ENCODE measurements at places on chromosomes 13 and 19.
A peak's percentile ranks its signal among the peaks of the same experiment; 100 is the strongest.

DNA sequence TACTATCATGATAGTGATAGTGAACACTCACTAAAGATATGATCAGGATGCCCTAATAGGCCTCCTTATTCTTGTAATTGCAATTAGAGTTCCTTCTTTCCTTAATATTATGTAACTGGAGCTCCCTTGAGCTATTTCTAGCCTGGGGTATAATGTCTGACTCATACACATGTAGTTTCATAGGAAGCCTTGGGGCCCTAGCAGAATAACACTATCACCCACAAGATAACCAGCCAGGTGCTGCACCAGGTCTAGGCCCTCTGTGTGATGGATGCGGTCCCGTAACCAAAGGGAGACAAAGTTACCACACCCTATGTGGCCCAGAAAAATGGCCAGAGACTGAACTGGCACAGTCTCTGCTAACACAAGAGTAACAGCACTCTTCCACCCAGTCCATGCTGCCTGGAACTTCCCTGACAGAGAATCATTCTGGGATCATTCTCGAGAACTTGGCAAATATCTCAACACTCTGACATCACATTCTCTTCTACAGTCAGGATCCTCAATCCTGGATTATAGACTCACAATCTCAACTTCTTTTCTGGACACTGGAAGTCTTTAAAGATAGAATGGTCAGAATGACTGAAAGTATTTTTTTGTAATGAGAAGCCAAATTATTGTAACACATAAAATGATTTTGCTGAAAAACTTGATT lies 32.6 kb upstream of the IGFL4 start:
- no peak for DNase-seq

GRCh38 chr19:16326401-16327168 lies 2.0 kb downstream of the KLF2 start:
- DNase-seq = no peak

DNA sequence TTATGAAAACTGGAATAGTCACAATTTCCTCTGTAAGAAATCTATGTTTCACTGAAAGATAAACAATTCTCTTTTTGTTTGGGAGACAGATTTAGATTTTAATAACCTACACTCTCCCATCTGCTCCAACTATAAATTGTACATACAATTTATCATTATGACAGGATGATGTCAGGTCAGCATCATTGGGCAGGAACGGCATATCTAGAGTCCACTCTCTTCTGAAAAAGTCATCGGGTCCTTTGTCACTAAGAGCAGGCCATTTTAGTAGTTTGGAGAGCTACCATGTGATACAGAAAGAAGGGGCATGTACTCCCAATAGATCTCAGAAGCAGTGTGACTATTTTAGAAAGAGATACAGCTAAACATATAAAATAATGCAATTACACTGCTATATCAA lies 180.8 kb upstream of the ARGLU1 start:
- DNase-seq = no peak

DNA sequence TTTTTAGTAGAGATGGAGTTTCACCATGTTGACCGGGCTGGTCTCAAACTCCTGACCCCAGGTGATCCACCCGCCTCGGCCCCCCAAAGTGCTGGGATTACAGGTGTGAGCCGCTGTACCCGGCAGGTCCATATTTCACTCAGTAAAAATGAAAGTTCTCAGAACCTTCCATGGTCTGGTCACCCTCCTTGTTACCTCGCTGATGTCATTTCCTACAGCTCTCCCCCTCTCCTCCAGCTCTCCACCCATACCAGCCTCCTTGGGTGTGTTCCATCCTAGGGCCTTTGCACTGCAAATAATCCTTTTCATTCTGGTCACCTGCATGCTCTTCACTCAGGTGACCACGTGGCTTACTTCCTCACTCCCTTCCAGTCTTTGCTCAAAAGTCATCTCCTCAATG lies 78.2 kb upstream of the TNFSF11 start:
- DNase-seq = no peak

- DNase-seq = no peak
Observed at GRCh38 chr19:47755762-47756626, 10.6 kb downstream of the NOP53 start.

DNA sequence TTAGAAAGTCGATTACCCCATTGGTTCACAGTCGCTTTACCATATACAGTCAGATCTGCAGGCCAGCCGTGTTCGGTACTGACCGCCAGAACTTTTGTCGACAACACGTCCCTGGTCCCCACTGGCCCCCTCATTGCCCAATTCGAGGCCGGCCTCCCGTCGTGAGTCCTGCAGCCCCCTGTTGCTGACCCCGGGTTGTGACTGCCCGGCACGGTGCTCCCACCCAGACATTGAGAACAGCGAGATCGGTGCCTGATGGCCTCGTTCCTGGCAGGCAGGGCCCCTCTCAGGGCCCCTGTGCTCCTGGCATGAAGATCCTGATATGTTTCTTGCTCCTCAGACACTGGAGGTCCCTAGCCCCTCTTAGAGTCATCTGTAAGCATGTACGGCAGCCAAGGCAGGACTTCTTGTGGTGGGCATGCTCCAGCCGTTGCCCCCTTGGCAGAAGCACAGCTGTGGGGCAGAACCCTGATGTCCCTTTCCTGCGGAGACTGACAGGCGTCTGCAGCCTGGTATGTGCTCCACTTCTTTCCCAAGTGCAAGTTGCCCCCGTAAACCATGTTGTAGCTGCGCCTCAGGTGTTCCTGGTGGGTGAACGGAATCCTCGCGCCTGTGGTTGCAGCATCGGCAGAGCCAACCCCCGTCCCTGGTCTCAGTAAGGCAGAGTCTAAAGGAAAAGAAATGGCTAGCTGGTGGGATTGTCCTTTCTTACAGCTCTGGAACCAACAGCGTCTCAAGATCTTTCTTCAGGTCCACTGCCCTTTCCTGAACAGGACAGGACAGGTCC lies 123.2 kb upstream of the SPACA7 start:
- no peak for DNase-seq

GRCh38 chr19:51664131-51664530 lies 17.5 kb upstream of the SIGLEC14 start:
- no peak for DNase-seq

DNA sequence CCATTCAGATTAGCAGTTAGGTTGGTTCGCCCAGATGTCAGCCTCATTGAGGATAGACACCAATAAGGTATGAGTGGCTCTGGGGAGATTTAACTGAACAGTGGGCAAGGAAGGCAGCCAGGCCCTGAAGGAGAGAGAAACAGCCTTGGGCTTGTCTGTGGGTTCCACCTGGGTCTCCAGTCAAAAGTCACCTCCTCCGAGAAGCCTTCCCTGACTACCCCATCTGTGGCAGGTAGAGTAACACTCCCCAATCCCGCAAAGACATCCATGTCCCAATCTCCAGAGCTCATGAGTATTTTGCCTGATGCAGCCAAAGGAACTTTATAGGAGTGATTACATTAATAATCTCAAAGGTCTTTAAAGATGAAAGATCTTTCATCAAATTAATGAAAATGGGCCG lies 8.0 kb upstream of the YJU2 start:
- DNase-seq = no peak

DNA sequence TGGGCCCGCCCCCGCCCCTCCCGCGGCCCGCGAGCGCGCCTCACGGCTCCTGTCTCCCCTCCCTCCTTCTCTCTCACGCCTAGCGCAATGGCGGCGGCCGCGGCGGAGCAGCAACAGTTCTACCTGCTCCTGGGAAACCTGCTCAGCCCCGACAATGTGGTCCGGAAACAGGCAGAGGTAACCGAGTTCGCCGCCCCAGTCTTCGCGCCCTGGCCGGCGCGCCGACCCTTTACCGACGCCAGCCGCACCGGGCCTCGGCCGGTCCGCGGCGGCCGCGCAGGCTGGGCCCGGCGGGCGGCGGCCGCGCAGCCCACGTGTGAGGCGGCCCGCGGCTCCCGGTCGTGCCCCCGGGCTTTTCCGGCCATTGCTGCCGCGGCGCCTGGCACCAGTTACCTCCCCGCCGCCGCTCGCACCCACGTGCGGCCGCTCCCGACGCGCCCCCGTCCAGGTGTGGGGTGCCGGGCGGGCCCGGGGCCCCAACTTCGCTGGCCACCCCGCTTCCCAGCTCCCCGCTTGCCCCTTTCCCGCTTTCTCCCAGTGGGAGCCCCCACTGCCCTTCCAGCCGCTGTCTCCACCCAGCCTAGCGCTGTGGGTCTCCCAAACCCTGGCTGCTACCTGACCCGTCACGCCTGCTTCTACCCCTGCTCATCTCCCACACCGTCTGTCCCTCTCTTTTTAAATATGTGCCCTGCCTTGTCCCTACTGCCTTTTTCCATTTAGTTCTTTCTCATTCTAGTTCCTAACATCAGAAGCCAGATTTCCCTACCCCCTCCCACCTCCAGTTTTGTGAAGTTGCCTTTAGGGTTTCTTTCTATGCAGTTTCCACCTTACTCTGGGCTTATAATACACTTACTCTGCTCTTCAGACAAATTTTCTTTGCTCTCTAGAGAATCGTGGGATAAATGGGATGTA lies 23.4 kb downstream of the IPO5 start:
- peak; percentile 39 for DNase-seq

DNA sequence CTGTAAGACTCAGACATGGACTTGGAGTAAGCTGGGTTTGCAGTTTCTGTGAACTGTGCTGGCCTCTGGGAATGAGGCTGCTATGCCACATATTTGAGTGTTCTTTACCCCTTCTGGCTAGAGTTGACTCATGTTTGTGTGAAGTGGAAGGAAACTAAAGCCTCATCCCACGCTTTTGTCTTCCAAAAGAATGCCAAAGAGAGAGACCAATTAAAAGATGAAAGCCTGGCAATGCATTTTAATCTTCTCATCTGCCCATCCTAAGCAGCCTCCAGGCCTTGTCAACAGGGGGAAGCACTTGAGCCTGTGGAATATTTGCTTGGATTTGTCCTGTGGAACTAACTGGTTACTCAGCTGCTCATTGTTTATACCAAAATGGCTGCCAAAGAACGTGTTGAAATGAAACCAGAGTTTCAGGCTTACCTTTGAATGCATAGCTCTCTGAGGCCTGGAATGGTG lies 49.1 kb downstream of the LMO7 start:
- DNase-seq = no peak

DNA sequence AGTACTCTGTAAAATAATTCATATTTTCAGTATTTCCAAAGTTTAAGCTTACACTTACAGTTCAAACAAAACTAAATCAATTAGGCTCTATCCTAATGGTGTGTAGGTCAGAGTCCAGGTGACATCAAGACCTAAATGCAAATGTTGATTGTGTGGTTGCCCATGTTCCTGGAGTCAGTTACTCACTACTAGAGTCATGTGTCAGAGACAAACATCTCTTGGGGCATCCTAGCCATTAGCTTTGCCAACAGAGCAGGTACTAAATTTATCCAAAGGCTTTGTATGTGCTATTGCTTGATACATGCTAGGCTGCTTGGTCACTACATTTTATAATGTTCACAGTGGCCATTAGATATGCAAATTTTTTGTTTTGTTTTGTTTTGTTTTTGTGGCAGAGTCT lies 11.7 kb downstream of the SPRY2 start:
- no peak for DNase-seq

- DNase-seq = no peak
Observed at GRCh38 chr13:100515410-100515800, 73.2 kb downstream of the GGACT start.

GRCh38 chr19:1739960-1740629 lies 13.2 kb upstream of the ONECUT3 start:
- no peak for DNase-seq

DNA sequence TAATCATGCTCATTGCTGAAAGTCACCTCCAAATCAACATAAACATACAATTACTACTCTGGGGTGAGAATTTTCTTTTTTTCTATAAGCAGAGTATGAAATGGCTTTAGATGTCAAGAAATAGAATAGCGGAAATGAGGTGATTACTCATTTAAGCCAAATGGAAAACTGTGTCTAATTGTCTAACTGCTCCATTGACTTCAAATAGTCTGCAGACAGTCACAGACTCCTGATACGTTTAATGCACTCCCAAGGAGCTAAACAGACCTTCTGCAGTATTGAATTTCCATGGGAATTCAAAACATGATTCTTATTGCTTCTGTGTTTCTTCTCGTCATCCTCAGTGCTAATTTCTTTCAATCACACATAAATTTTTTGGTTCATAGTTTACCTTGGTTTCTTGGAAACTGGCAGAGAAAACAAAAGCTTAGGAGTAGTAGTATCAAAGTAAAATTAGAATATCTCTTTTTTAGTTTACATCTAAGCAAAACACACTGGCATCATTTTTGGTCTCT lies 865.2 kb upstream of the SLC10A2 start:
- no peak for DNase-seq

DNA sequence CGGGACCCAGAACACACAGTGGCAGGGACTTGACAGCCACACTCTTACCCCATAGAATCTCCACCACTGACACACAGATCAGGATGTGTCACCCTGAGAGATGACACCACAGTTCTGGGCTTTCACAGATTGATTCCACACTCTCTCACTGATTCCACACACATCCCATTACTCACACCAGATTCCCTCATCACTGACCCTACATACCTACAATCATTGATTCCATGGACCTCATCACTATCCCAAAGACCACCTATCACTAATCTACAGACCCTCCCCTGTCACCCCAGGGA lies 57.6 kb upstream of the ZNF527 start:
- no peak for DNase-seq

GRCh38 chr13:73449252-73449651 lies 390.4 kb downstream of the KLF5 start:
- DNase-seq = no peak

GRCh38 chr13:68597641-68598040 lies 1367.5 kb upstream of the PCDH9 start:
- DNase-seq = no peak

DNA sequence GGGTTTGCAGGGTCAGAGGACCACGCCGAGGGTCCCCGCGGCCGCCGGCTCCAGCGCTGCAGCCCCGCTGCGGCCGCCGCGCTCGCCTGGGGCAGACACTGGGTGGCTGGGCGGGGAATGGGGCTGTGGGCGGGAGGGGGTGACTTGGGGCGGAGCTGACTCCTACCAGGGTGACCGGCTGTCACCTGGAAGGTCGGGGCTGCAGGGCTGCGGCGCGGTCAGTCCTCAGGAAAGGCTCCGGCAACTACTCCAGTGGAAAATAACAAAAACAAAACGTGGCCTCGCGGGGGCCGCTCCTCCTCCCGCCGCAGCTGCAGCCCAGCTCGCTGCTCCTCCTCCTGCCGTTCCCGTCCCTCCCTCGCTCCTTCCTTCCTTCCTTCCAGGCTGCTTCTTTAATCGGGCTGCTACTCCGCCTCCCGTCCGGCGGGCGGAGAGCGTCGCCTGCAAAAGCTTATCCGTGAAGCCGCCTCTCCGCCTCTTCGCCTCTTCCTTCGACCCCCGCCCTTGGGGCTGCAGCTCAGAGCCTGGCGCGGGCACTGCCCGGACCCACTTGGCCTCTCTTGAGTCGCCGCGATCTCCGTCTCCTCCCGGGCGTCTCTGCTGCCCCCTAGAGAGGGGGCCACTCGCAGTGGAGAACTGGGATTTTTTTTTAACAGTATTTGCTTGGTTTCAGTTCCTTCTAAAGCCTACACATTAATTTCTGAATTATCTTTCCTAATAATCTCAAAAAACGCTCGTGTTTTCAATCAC lies at the start of gene TBC1D4:
TBC1D4 (minus strand) TSS at position 100 of the 750 bp plus-strand sequence. CDS start 402 bp downstream, outside the sequence.
- peak; percentile 89 for DNase-seq

- no peak for DNase-seq
Observed at GRCh38 chr13:53601113-53601512, 572.5 kb downstream of the OLFM4 start.

GRCh38 chr13:48536621-48537250 lies 3.9 kb upstream of the RCBTB2 start:
- no peak for DNase-seq
